H1 (cell line): ENCODE measurements at places on chromosomes 16 and 17. TPM values are rescaled to one million over a fixed set of nuclear protein-coding genes. Genes with fewer than 3 reads are reported as not detected.

- no peak for DNase-seq
- no peaks in the 10 kb centered on the region for H3K36me3 ChIP-seq
- no peaks in the 10 kb centered on the region for H3K27me3 ChIP-seq
- peaks cover 3% of the 10 kb centered on the region for H3K4me1 ChIP-seq
These were observed 60.3 kb downstream of the SPAG9 start for GRCh38 chr17:51060396-51060795.

DNA sequence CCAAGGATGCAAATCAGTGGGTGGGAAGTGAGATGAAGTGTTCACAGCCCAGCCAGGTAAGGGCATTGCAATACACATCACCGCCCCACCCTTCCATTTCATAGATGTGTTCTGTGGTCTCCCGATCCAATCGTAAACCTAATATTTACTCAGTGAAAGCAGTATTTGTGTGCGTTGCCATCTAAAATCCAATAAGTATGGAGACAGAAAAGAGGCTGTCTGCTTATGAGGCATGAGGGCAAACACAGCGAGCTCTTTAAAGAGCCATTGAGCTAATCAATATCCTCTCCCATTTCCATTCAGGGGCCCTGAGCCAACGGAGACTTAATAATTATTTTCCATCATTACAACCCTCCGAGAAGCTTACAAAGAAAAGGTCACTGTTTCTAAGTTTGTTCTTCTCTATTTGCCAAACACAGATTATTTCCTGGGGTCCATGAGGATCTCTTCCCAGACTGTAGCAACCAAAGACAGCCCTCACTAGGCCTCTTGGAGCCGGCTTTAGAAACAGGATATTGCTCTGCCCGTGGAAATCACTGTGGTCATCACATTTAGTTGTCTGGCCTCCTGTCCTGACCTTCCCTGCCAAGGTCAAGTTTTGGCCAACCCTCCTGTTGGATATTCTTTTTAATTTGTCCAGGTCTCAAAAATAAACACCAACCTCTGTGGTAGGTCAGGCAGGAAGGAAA, 120.1 kb downstream of the SLC39A11 start:
- peaks cover 7% of the 10 kb centered on the region for H3K4me1 ChIP-seq
- no peak overlapping the region for H3K4me3 ChIP-seq
- no peak for DNase-seq

- no peak for DNase-seq
- peak overlapping the region; percentile 75 for H3K4me3 ChIP-seq
- peaks cover 3% of the 10 kb centered on the region; the same call in 1 of the 2 replicates for H3K36me3 ChIP-seq
- H3K27me3 ChIP-seq, result peaks cover 6% of the 10 kb centered on the region; the same call in 1 of the 2 replicates
- no peak overlapping the region for H3K27ac ChIP-seq
- peaks cover 24% of the 10 kb centered on the region for H3K4me1 ChIP-seq
These were observed 6.8 kb downstream of the MYO1C start for GRCh38 chr17:1485423-1486376.

DNA sequence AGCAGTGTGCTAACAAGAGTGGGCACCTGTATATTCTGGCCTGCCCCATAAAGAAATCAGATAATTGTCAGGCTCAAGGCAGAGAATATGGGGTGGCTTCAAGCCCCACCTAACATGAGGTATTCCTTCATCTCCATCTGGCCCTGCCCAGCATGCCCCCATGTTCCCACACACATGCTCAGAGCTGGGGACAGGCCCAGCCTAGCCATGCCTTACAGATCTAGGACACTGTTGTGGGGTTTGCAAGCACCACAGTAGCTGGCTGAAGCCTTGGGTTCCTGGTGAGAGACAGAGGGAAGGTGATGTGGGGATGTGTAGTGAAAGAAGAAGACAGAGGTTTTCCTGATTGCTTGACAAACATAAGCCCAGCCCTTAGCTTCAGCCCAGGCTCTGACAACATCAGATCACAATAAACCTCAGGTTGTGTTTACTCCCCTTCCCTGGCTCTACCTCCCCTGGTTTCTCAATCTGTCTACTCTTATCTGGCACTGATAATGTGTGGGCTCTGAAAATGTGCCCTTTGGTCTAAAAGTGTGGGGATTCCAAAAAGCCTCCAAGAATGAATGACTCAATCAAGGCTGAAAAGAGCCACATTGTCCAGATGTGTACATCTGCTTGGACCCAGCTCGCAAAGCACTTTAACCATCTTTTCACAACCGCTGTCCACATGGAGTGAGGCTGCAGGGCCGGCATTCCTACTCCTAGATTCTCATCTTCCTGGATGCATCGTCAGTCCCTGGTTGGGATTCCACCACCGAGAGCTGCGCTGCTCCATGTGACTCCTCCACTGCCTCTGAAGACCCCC, 34.4 kb downstream of the CDRT4 start:
- H3K4me1 ChIP-seq, result no peaks in the 10 kb centered on the region; the same call in 1 of the 2 replicates
- peaks cover 10% of the 10 kb centered on the region for H3K36me3 ChIP-seq
- no peak for DNase-seq
- no peaks in the 10 kb centered on the region for H3K27me3 ChIP-seq
- H3K27ac ChIP-seq, result no peak overlapping the region

DNA sequence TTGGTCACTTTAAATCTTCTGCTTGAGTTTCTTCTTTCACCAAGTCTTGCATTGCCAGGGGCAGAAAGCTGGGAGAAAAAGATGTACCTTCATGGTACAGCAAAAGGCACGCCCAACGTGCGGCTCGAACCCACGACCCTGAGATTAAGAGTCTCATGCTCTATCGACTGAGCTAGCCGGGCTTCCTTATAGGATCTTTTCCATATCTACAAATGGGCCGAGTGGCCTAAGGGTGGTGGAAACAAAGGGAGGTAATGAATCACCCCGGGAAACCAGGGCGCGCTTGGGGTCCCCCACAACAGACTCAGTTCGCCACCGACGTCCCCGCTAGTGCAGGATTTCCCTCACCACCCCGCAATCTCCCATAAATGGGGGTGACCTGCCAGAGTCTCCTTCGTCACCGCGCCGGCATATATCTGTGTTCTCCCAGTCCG, 7.5 kb upstream of the OR1F1 start:
- H3K36me3 ChIP-seq, result no peaks in the 10 kb centered on the region
- H3K4me1 ChIP-seq, result no peaks in the 10 kb centered on the region; the same call in 1 of the 2 replicates
- DNase-seq, result peak; percentile 95
- H3K27me3 ChIP-seq, result peaks cover 15% of the 10 kb centered on the region
- H3K4me3 ChIP-seq, result peak overlapping the region; percentile 63

DNA sequence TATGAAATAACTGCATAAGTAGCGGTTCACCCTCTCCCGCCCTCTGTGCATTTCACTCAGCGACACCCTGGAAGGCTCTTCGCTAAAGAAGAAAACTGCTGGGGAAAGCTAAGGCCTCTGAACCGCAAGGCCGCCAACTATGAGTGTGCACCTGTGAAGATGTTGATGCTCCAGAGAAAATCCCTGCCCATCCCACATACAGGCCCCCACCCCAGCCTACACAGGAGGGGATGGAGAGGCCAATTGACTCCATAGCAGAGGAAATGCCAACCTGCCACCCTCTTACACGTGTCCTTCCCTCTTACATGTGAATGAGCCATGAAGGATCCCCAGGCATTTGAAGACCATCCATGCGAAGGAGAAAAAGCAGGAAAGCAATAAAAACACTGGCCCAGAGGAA, 104.8 kb downstream of the MGAT5B start:
- no peak for DNase-seq
- no peaks in the 10 kb centered on the region for H3K27me3 ChIP-seq
- peaks cover 11% of the 10 kb centered on the region for H3K4me1 ChIP-seq
- H3K4me3 ChIP-seq, result no peak overlapping the region
- no peaks in the 10 kb centered on the region for H3K36me3 ChIP-seq
- no peak overlapping the region for H3K27ac ChIP-seq

- H3K36me3 ChIP-seq, result no peaks in the 10 kb centered on the region
- no peaks in the 10 kb centered on the region for H3K4me1 ChIP-seq
- no peak overlapping the region for H3K4me3 ChIP-seq
- no peak for DNase-seq
- no peaks in the 10 kb centered on the region for H3K27me3 ChIP-seq
- H3K27ac ChIP-seq, result no peak overlapping the region
These were observed 49.8 kb downstream of the TMEM100 start for GRCh38 chr17:55672585-55673501.

- H3K27ac ChIP-seq, result no peak overlapping the region
- H3K27me3 ChIP-seq, result no peaks in the 10 kb centered on the region
- peaks cover 39% of the 10 kb centered on the region for H3K36me3 ChIP-seq
- DNase-seq, result no peak
These were observed 2.1 kb downstream of the METTL22 start for GRCh38 chr16:8623634-8624033.

- no peak overlapping the region for H3K27ac ChIP-seq
- no peaks in the 10 kb centered on the region for H3K36me3 ChIP-seq
- H3K4me3 ChIP-seq, result peak overlapping the region; percentile 53
- H3K4me1 ChIP-seq, result peaks cover 4% of the 10 kb centered on the region
These were observed 46.5 kb downstream of the SRCIN1 start for GRCh38 chr17:38559051-38559879.

- no peak overlapping the region for H3K4me3 ChIP-seq
- H3K27ac ChIP-seq, result no peak overlapping the region
- no peaks in the 10 kb centered on the region for H3K27me3 ChIP-seq
- no peak for DNase-seq
- H3K4me1 ChIP-seq, result no peaks in the 10 kb centered on the region
These were observed 92.3 kb downstream of the WNT3 start for GRCh38 chr17:46726206-46726605.

DNA sequence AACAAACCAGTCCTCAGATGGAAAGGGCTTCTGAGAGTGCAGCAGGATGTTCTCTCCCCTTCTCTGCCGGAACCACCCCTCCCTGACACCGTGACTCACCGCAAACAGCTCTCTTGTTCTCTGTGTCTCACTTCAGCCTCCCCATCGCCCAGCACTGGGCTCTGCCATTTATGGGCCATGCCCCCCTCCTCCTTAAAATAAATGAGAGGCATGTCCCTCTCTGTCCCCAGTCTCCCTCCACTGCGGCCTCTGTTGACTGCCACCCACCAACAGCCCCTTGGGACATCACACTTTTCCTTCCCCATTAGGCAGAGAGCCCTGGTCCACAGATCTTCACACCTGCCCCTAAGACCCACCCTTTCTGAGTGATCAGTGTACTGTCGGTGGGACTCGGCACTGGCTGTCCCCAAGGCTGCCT, 6.3 kb downstream of the CCDC102A start:
- no peaks in the 10 kb centered on the region for H3K36me3 ChIP-seq
- H3K27ac ChIP-seq, result no peak overlapping the region
- peaks cover 8% of the 10 kb centered on the region for H3K27me3 ChIP-seq
- no peak for DNase-seq
- peaks cover 36% of the 10 kb centered on the region for H3K4me1 ChIP-seq
- H3K4me3 ChIP-seq, result no peak overlapping the region

DNA sequence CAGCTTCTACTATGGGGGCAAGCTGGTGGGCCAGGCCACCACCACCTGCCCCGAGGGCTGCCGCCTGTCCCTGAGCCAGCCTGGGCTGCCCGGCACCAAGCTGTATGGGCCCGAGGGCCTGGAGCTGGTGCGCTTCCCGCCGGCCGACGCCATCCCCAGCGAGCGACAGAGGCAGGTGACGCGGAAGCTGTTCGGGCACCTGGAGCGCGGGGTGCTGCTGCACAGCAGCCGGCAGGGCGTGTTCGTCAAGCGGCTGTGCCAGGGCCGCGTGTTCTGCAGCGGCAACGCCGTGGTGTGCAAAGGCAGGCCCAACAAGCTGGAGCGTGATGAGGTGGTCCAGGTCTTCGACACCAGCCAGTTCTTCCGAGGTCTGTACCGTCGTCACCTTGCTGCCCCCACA, 19.5 kb downstream of the IRF8 start:
- no peak overlapping the region for H3K4me3 ChIP-seq
- no peaks in the 10 kb centered on the region for H3K27me3 ChIP-seq
- H3K27ac ChIP-seq, result no peak overlapping the region
- DNase-seq, result no peak
- H3K4me1 ChIP-seq, result peaks cover 2% of the 10 kb centered on the region
- H3K36me3 ChIP-seq, result no peaks in the 10 kb centered on the region

- no peak overlapping the region for H3K4me3 ChIP-seq
These were observed 17.3 kb downstream of the CDR2 start for GRCh38 chr16:22356930-22357634.

GRCh38 chr16:11389631-11390565, 44.6 kb downstream of the RMI2 start:
- peaks cover 30% of the 10 kb centered on the region for H3K4me1 ChIP-seq
- no peak overlapping the region for H3K4me3 ChIP-seq
- H3K36me3 ChIP-seq, result no peaks in the 10 kb centered on the region
- no peak overlapping the region; the same call in 1 of the 2 replicates for H3K27ac ChIP-seq

GRCh38 chr17:38704606-38705522, at the start of gene MLLT6:
MLLT6 (plus strand) TSS chr17:38705273; CDS start chr17:38705633, 360 bp downstream.
- no peak for DNase-seq
- H3K27ac ChIP-seq, result no peak within 1 kb of the TSS
- no peaks in the 10 kb centered on the region for H3K36me3 ChIP-seq

GRCh38 chr17:38917259-38917658, 8.2 kb upstream of the LASP1NB start:
- peaks cover 35% of the 10 kb centered on the region for H3K36me3 ChIP-seq
- DNase-seq, result no peak
- no peak overlapping the region for H3K27ac ChIP-seq
- no peak overlapping the region for H3K4me3 ChIP-seq
- H3K4me1 ChIP-seq, result no peaks in the 10 kb centered on the region

- H3K27me3 ChIP-seq, result no peaks in the 10 kb centered on the region
- H3K4me1 ChIP-seq, result peaks cover 40% of the 10 kb centered on the region
- H3K36me3 ChIP-seq, result 0 out of 2 replicates have a peak, but pooled peaks cover 2% of the 10 kb centered on the region
- H3K4me3 ChIP-seq, result no peak overlapping the region; the same call in 1 of the 2 replicates
- DNase-seq, result no peak
- H3K27ac ChIP-seq, result no peak overlapping the region
These were observed 2.2 kb downstream of the LASP1 start for GRCh38 chr17:38872027-38872511.

- no peak overlapping the region for H3K27ac ChIP-seq
- H3K4me1 ChIP-seq, result peaks cover 2% of the 10 kb centered on the region; the same call in 1 of the 2 replicates
- DNase-seq, result no peak
- no peaks in the 10 kb centered on the region for H3K27me3 ChIP-seq
- no peak overlapping the region for H3K4me3 ChIP-seq
- no peaks in the 10 kb centered on the region for H3K36me3 ChIP-seq
These were observed 33.7 kb upstream of the CIBAR2 start for GRCh38 chr16:85145734-85146531.

- H3K36me3 ChIP-seq, result no peaks in the 10 kb centered on the region
- no peak within 1 kb of the TSS for H3K27ac ChIP-seq
- no peak within 1 kb of the TSS for H3K4me3 ChIP-seq
- DNase-seq, result no peak
These were observed at the start of gene PDILT for GRCh38 chr16:20404637-20405036. PDILT (minus strand) TSS chr16:20404737; CDS start chr16:20399300, 5,437 bp downstream.

KCNJ16 gene
- total RNA-seq, result not detected in 2 replicates

TRPV3 gene
- 0.40 and 0.56 TPM in 2 replicates for total RNA-seq

NPIPB8 gene
- not detected in 2 replicates for total RNA-seq

MC1R gene
- total RNA-seq, result 2.0 and 2.2 TPM in 2 replicates

CLEC3A gene
- total RNA-seq, result not detected in 2 replicates

TP53I13 gene
- 21.1 and 22.4 TPM in 2 replicates for total RNA-seq

QPRT gene
- total RNA-seq, result 102 and 106 TPM in 2 replicates

PRKCB gene
- 12.1 and 13.0 TPM in 2 replicates for total RNA-seq
